ENCODE measurements at places on chromosomes 13 and 19. TPM values are rescaled to one million over a fixed set of nuclear protein-coding genes. Genes with fewer than 3 reads are reported as not detected.

The CYP4F8 gene
- not detected for total RNA-seq

The SULT2B1 gene
- 245 TPM for total RNA-seq

The MRI1 gene
- total RNA-seq = 22.4 TPM

The NLRP4 gene
- not detected for total RNA-seq

The FFAR2 gene
- total RNA-seq = 1.8 TPM

The F2RL3 gene
- total RNA-seq = 0.24 TPM

The CLEC17A gene
- total RNA-seq = 0.20 TPM

The KLK12 gene
- total RNA-seq = 153 TPM

The DCT gene
- not detected for total RNA-seq

The ZNF256 gene
- 2.6 TPM for total RNA-seq

DNA sequence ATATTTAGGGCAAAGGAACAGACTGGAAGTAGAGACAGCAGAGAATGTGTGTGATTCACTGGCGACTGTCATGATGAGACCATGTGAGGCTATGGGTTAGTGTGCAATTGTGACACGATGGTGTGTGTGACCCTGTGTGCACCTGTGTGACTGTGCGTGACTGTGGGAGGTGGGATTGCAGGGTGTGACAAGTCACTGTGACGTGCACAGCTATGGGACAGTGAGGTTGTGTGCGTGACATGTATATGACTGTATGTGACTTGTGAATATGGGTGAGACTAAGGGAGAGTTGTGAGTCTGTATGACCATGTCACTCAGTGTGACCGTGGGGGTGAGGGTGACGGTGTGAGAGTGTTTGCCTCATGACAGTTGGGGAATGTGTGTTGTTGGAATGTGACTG is 3.4 kb upstream of the GIPR start:
- no peak for ATAC-seq

- no peak for ATAC-seq
These were observed 25.7 kb upstream of the WASF3 start for GRCh38 chr13:26531742-26532141.

DNA sequence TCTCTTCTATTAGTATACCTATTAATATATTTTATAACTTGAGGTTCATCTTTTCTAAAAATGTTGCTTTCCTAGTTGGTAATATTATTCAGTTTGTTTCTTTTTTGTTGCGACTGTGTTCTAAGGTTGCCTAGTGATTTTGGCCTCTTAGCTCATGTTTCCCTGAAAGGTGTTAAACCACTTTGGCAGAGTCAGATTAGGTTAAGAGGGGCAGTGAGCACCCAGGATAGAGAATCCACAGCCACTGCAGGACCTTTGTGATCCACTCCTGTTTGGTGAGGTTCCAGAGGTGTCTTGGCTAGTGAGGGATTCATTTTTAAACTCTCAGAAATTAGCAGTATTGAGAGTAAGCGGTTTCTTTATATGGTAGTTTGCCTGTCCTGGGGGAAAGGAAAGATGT is 14.9 kb upstream of the GPR18 start:
- no peak for ATAC-seq

- peak; percentile 41 for ATAC-seq
These were observed 56.5 kb downstream of the GADD45B start for GRCh38 chr19:2532252-2533071.

- no peak for ATAC-seq
These were observed 158.5 kb upstream of the KL start for GRCh38 chr13:32857689-32858088.

GRCh38 chr19:56136362-56136761 is 4.7 kb upstream of the ZNF444 start:
- ATAC-seq = no peak

GRCh38 chr13:75566658-75567057 is 17.1 kb downstream of the UCHL3 start:
- ATAC-seq = no peak

DNA sequence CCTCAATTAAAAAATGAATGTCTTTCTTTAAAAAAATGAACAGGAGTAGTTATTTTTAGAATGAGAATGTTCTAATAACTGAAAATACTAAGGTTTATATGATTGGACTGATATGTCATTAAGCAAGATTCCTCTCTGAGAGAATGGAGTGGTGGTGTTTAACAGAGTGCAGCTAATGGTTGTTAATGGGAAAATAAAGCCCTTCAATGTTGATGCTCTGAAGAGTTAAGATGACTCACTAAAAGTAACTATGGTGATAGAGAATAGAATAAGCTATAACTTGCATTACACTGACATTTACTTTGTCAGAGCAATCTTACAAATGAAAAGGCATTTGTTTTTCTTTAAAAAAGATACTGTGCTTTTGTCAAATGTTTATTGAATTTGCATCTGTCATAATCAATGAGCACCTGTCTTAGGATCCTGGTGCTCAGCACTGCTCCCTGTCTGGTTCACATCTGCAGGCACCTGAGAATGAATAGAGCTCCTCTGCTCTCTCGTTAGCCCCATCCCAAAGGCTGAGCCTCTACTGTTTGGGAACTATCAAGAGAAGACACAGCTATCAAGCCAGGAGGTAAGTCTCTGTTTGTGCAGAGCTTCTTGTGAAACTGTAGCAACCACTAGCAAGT is 15.1 kb downstream of the PABPC3 start:
- no peak for ATAC-seq

DNA sequence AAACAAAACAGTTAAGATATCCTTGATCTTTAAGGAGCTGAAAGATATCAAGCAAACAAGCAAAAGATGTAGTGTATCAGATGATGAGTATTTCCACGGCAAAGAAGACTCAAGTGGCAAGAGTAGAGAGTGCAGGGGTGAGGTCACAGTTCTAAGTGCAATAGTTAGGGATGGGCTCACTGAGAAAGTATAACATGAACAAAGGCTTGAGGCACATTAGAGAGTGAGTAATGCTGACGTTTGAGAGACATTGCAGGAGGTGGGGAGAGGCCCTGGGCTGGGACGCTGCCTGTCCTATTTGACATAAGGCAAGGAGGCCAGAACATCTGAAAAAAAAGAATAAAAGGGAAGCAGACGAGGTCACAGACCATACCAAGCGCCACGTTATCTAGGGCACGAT is 1.4 kb downstream of the DUXA start:
- ATAC-seq = no peak

DNA sequence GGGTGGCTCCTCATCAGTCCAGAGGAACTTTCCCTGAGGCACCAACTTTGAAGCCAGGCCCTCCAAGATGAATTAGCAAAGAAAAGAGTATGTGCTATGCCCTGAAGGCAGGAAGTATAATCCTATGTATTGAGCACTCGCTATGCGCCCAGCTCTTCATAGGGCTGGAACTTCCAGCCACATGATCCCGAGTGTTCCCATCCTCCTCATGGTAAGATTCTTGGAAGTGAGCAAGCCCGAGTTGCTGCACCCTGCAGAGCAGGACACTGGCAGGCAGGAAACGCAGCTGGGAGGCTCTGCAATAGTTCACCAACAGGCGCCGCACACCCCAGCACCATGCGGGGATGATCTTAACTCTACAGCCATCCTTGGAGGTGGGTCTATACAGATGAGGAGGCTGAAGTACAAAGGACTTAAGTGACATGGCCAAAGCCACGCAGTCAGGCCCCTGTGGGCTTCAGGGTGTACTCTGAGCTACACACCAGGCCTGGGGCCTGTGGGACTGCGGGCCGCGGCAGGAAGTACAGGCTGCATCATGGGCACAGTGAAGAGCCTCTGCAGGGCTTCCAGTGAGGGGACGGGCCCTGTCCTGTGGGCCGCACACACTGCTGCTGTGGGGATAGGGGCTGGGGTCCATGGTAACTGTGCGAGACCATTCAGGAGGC is 25.1 kb downstream of the C19orf47 start:
- no peak for ATAC-seq

DNA sequence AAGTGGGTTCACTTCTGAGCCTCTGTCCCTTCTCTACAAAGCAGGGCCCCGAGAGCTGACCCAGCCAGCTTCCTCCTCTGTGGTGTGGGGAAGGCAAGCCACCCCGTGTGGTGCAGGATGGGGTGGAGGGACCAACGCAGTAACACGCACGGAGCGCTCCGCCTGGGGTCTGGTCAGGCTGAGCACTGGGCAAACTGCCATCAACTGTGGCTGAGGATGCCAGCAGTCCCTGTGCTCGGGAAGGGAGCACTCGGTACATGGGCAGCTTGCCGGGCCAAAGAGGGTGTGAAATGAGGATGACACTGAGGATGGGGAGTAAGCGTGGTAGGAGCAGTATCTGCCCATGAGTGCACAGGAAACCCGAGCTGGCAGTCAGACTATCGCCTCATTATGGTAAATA is 7.6 kb upstream of the GMIP start:
- ATAC-seq = no peak

GRCh38 chr19:10870501-10870954 is 825 bp upstream of the CARM1 start:
- no peak for ATAC-seq

GRCh38 chr13:57763689-57764088 is 132.1 kb downstream of the PCDH17 start:
- no peak for ATAC-seq

- peak; percentile 50 for ATAC-seq
These were observed 24.4 kb upstream of the GPR12 start for GRCh38 chr13:26784704-26785639.

GRCh38 chr19:45090034-45090433 is 2.9 kb upstream of the PPP1R37 start:
- no peak for ATAC-seq

DNA sequence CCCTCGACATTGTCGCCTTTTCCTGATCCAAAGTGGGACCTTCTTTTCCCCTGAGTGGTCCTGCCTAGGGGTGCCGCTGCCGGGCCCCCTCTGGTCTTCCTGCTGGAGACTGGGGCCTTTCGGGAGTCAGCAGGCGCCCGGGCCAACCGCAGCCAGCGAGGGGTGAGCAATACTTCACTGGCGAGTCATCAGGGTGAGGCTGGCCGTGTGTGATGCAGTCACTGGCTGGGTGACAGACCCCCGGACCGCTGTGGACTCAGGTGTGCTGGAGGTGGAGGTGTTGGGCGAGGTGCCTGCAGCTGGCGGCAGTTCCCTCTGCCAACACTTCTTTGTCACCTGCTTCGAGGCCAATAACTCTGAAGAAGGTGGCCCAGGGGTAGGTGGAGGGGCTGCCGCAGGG is 1.5 kb upstream of the CGB5 start:
- ATAC-seq = no peak
